ENCODE measurements at places on chromosomes 12 and 14.

DNA sequence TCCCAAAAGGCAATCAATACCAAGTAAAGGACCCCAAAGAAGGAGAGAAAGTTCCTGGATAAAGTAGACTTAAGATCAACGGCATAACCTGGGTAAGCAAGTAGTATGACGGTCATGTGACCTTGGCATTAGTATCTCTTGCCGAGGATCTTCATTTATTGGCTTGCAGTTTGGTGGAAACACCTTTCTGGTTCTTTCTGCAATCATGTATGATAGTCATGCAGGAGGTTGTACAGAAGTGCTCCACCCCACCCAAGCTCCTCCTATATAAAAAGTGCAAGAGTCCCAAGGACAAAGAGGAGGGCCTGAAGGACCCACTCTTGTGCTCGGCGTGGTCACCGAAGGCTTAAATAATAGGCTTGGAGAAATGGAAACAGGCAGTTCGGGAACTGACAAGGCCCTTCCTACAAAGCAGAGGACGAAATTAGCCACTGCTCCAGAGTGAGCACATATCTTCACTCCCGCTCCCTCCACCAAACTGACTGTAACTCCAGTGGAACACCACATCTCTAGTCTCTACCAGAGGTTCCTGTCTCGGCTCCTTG is 750 bp downstream of the CS start:
- peak; percentile 65 for DNase-seq

- no peak for DNase-seq
These were observed 33.3 kb downstream of the ATP2A2 start for GRCh38 chr12:110314308-110314707.

DNA sequence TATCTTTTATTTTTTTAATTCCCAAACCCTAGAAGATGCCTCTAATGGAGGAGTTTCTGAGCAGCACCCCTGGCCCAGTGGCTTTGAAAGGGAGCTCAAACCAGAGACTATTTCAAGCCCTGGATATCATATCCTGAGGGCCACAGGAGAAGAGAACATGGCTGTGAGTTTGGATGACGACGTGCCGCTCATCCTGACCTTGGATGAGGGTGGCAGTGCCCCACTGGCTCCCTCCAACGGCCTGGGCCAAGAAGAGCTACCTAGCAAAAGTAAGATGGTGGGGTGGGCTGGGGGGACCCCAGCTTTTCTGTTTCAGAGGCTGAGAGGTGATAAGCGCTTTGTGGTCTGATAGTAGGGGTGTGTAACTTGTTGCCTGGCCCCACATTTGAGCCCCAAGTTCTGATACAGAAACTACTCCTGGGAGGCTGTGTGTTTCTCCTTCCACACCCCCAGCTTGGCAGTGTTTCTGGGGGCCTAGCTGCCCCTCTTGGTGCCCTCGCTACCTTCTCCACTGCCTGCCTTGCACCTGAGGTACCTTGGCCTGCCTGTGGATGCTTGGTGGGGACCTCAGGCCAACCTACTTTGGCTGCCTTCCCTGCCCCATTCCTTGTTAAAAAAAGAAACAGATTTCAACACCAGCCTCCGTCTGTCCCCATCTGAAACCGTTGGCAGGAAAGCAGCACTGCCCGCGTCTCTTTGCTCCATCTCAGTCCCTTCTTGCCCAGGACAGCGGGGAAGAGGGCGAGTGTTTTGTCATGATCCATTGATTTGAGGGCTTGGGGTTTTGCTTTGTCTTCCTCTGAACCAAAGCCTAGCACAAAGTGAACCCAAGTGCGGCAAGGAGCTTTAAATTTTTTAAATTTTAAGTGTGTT is 5.7 kb downstream of the TPCN1 start:
- no peak for DNase-seq

GRCh38 chr12:126734296-126734695 is 1532.7 kb upstream of the TMEM132C start:
- DNase-seq = no peak

- DNase-seq = no peak
These were observed 44.4 kb upstream of the PPP2R5C start for GRCh38 chr14:101716956-101717662.

GRCh38 chr14:71355324-71356201 is 448.3 kb downstream of the PCNX1 start:
- no peak for DNase-seq

- DNase-seq = peak; percentile 5
These were observed 225.0 kb upstream of the GRIP1 start for GRCh38 chr12:66903782-66904396.

GRCh38 chr14:85702191-85702590 is 172.2 kb downstream of the FLRT2 start:
- no peak for DNase-seq

GRCh38 chr14:97164021-97164420 is 366.8 kb downstream of the VRK1 start:
- DNase-seq = no peak

DNA sequence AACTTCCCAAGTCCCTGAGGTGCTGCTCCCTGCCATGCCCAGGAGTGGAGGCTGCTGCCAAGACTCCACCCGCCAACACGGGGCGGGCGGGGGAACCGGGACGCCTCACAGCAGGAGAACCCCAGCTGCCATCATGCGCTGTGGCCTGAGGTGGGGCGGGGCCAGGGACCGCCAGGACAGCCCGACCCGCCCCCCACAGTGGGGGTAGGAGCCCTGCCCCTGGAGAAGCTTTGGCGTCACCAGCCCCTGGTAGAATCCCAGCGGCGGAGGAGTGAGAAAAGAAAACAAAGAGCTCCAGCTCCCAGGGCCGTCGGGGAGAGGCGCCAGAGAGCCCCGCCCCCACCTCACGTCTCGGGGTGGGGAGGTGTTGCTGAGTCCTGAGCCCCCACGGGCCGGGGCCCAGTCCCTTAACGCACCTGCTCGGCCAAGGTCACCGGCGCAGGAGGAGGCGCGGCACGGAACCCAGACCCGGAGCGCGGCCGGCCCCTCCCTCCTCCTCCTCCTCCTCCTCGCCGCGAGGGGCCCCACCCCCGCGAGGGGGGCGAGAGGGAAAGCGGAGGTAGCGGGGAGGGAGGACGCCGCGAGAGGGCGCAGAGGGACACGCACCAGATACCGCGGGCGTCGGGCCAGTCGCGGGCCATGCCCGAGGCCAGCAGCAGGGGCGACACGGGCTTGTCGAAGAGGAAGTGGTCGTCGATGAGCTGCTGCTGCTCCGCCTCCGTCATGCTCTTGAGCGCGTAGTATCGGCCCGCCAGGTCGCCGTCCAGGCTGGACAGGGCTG is 1.8 kb downstream of the CKB start:
- peak; percentile 60 for DNase-seq

All from HT-29 (cell line).